ENCODE measurements at places on chromosomes 5 and 9.

DNA sequence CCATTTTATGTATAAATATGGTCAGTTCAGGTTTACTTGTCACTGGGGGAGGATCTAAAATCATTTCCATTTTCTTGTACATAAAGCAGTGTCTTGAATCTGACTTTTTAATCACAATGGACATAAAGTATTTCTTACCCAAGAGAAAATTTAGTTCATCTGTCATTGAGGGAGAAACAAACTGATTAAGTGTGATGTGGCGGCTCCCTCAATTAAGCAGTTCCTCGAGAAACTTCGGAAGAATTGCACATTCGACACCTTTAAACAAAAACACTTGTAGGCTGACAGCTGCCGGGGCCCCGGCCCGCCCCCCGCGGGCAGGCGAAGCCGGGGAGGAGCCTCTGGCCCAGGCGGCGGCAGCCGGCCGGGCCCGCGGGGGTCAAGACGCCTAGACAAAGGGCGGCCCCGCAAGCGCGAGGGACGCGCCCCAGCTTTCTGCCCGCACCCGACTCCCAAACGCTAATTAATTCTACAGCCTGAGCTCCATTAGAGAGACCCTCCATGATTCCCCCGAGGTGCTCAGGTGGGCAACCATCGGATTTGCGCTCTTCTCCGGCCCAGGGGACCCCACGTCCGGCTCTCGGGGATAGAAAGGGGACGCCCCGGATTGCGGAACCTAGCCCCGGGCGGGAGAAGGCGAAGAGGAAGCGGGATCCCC is 750 bp downstream of the TRIM36 start:
- no peak for DNase-seq

DNA sequence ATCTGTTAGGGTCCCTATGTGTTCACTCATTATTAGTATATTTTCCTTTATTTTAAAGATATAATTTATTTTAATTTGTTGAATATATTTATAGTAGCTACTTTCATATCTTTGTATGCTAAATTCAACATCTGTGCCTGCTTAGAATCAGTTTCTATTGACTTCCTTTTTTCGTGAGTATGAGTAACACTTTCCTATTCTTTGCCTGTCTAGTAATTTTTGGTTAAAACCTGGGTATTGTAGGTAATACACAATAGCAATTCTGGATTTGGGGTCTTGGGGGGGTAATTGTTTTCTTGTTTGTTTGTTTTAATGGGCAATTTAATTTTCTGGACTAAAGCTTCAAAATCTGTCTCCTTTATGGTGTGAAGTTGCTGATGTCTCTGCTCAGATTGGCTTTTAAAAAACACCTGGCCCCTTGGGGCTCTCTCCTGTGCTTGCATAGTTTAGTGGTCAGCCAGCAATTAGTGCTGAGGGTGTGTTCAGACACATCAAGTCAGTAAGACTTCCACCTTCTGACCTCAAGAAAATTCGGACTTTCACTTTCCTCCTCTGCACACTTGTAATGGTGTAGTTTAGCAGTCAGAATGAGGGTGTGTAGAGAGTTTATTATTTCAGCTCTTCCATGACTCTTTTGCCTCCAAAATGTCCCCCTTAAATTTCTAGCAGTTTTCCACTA is 124.4 kb upstream of the MAP1B start:
- DNase-seq: no peak

DNA sequence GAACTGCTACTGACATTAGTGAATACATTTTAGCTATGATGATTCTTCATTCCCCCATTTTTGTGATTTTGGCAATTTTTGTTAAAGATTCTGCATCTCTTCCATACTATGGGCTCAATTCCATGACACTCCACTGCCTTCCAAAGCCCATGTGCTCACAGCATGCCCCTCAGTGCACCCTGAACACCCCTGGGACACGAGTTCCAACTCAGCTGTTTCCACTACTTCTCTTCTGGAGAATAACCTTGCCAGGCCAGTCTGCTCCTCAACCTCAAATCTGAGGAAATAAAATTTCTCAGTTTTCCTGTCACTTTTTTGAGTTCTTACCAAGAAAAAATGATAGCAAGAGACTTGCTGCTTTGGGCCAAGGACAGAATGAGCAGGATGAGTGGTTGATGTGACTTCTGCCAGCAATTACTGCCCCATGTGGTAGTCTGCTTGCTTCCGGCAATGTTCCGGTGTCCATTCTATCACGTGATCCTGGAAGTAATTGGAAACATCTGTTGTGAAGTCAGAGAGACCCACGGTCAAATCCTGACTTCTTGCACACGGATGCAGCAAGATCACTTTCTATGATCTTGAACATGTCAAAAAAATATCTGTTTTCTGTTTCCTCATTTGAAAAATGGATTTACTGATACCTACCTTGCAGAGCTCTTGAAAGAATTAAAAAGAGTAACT is 58.3 kb downstream of the EGFLAM start:
- DNase-seq: no peak

- no peak for DNase-seq
Measured at GRCh38 chr5:111999286-111999685, 242.3 kb upstream of the NREP start.

- no peak for DNase-seq
Measured at GRCh38 chr9:82255481-82256176, 267.1 kb downstream of the SPATA31D1 start.

DNA sequence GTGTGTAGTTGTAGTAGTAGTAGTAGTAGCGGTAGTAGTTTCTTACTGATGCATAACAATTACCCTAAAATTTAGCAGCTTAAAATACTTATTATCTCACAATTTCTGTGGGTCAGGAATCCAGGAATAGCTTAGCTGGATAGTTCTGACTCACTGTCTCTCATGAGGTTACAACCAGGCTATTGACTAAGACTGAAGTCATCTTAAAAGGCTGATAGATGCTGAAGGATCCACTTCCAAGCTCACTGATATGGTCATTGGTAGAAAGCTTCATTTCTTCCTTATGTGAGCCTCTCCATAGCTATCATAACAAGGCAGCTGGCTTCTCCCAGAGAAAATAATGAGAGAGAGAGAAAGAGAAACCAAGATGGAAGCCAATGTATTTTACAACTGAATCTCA is 147.5 kb upstream of the FBXL17 start:
- no peak for DNase-seq

GRCh38 chr9:75376680-75377254 is 288.5 kb downstream of the OSTF1 start:
- no peak for DNase-seq

DNA sequence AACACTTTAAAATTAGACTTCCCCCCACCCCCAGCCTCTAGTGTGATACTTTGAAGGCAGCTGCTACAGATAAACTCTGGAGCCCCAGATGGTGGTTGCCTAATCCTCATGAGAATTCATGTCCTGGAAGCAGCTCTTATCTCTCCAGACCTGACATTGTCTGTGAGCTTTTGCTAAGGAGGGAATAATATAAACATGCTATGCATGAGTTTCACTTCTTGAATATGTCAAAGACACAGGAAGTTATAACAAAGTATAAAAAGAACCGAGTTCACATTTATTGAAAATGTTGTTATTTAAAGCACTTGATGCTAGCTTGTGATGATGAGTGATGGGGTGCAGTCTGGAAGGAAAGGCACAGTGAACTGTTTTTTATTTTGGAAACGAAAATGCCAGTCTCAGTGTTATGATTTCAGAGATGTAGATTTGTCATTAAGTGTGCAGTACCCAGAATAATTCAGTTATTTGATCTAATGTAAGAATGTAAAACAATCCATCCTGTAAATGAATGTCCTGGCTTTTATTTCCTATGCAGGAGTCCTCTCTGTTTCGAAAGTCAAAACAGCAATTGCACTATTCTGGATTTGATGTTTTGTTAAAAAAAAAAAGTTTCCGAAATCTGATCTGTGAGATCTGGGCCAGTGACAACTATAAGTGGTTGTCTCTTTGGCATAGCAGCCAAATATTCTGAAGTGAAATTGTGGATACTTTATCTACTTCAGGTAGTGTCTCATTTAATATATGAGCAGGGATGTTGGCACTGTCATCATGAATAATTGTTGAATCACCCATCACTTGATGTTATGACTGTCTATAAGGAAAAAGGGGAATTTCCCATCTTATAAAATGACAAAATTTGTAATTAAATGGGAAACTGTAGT is 77.0 kb downstream of the ZCCHC7 start:
- no peak for DNase-seq

- no peak for DNase-seq
Measured at GRCh38 chr5:170511551-170512258, 7.9 kb downstream of the KCNIP1 start.

- no peak for DNase-seq
Measured at GRCh38 chr9:1490341-1491232, 440.4 kb downstream of the DMRT2 start.

DNA sequence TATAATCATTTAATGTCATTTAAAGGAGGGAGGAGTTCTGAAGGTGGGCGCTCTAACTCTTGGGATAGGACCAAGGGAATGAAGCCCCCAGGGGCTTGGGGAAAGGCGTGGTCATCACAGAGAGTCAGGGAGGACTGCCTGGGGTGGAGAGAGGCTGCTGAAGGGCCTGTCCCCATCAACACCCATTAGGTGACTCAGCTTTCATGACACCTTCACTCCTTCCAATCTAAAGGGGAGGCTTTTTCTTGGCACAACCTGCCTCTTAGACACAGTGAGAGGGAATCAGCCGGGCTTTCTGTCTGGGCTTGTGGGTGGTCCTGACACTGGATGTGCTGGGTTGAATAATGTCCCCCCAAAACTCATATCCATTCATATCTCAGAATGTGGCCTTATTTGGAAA is 31.4 kb upstream of the ANKRD33B start:
- DNase-seq: no peak

DNA sequence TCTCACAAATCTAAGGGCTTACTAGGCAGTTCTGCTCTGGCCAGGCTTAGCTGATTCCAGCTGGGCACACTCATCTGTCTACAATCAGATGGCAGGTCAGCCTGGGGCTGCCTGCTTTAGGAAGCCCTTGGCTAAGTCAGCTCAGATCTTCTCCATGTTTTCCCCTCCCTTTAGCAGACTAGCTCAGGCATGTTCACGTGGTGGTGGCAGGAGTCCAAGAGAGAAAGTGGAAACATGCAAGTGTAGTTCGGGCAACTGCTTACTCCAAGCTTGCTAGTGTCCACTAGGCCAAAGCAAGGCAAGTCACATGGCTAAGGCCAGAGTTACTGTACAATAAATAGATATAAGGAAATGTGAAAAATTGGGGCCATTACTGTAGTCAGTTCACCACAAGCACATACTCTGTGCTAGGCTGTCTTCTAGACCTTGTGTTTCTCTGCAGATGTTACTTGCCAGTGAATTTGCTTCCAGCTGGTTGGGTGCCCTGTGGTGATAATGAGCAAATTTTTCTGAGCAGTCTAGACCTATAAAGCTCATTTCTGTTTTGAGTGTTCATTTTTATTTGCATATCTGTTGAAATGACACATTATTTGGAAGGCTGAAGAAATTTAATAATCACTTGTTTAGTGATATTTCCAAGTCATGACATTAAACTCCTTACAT is 38.3 kb downstream of the RECK start:
- DNase-seq: no peak

DNA sequence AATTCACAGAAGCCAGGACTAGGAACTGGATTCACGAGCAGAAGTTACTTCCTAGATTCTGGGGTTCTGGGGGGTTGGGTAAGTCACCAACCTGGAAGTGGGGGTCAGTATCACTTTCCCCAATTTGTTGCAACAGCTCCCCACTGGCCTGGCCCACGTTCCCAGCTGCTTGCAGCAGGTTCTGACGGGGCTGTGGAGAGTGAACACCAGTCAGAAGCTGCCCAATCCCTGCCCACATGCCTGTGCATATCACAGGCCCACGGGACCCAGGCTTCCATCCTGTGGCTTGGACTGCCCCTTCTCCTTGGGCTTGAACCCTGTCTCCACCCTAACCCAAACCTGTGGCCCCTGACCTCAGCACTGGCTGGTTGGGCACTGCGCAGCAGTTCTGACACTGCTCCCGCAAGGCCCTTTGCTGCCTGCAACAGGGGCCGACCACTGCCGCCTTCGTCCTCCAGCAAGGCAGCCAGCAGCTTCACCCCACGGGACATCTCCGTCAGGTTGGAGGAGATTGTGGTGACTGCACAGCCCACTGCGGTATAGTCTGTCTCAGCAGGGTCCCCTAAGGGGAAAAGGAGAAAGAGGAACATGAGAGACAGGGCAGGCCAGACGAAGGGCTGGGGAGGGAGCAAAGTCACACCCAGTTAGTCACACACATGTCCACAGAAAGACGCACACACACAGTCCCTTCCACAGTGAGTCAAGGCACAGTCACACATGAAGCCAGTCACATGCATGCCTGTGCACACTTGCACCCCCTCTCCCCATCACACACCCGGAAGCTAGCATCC is 13.1 kb downstream of the TLN1 start:
- DNase-seq: no peak

GRCh38 chr9:4985386-4986266 is 554 bp downstream of the JAK2 start:
- peak; percentile 29 for DNase-seq

DNA sequence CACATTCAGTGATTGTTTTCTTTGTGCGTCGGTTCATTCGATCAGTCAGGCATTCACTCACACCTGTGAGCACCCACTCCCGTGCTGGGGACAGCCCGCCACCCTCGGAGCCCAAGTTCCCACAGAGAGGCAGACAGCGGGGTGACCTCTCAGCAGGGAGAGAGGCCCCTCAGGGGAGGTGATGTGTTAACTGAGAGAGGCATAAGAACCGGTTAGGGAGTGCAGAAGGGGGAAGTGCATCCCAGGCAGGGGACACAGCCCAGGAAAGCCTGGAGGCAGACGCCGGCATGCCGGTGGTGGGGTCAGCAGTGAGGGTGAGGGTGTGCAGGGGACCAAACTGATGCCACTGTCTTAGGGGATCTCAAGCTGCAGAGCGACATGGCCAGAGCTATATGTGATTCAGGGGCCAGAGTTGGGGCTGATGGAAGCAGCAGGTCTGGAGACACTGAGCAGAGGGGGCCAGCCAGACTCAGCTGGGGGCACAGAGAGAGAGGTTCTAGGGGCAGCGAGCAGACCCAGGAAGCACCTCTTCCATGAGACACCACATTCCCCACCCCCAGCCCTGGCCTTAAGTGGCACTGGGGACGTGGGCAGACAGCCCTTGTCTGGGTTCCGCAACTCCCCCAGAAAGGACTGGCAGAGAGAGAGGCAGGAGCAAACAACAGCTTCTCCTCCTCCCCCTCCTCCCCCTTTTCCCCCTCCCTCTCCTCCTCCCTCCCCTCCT is 35.9 kb downstream of the HK3 start:
- no peak for DNase-seq

GRCh38 chr5:38622723-38623129 is 66.3 kb upstream of the LIFR start:
- DNase-seq: no peak

- DNase-seq: no peak
Measured at GRCh38 chr5:154220625-154221024, 30.1 kb downstream of the GALNT10 start.
